ENCODE measurements at places on chromosomes 1 and 21. TPM values are rescaled to one million over a fixed set of nuclear protein-coding genes. Genes with fewer than 3 reads are reported as not detected.

RPTN gene
- not detected for total RNA-seq

GRCh38 chr1:229432905-229433304 is 989 bp downstream of the ACTA1 start:
- DNase-seq, result no peak

DNA sequence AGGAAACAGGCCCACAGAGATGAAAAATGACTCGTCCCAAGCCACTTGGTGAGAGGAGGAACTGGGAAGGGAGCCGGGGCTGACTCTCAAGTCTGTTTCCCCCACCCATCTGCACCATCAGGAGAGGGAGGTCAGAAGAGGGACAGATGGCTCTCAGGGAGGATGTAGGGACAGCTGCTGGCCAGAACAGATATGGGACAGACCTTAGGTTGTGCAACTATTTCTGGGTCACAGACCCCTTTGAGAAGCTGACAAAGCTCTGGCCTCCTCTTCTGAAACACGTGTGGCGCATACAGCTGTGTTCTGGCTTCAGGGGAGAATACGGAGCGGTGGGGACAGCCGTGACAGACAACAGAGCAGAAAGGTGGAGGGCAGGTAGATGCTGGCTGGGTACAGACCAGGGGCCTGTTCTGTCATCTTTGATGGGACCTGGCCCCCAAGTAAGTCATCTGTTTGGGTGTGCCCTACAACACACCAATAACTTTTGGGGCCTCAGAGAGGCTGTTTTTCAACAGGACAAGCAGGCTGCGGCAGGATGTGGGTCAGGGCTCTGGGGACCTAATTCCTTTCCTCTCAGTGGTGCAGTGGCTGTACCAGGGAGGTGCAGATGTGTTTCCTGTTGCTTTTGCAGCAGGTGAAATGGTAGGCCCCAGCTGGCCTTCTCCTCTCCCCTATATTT is 7.3 kb downstream of the SH3BGRL3 start:
- peak; percentile 91 for DNase-seq

DNA sequence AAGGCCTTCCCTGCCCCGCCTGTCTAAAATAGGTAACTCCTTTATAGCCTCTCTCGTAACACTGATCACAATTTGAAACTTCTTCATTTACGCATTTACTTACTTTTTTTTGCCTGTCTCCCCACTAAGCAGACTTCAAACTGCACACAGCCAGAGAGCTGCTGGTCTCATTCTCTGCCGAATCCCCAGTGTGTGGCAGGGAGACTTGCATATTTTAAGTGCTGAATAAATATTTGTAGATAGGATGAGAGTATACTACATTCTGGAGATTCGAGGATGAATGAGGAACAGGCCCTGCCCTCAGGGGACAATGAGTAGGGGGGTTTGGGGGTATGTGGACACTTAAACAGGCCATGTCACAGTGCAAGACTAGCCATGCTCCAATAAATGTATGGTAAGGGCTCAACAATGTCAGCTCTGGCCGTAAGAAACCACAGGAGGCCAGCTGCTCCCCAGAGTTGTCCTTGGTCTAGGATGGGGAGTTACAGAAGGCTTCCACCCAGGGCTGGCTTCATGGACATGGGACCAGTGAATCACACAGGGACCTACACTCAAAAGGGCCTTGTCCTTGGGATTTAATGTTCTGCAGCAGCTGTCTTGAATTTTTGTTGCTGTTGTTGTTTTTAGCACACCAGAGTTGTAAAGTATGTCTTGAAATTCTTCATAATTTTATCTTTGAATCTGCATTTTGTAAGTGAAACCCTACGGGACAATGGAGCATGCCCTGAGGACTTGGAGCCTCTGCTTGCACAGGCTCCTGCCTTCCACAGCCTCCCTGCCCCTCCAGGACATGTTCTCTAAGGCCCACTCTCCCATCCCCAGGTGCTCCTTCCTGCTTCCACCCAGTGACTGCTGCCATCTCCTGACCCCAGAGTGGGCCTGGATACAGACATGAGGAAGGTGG is 8.5 kb downstream of the DIO1 start:
- no peak for DNase-seq

DNA sequence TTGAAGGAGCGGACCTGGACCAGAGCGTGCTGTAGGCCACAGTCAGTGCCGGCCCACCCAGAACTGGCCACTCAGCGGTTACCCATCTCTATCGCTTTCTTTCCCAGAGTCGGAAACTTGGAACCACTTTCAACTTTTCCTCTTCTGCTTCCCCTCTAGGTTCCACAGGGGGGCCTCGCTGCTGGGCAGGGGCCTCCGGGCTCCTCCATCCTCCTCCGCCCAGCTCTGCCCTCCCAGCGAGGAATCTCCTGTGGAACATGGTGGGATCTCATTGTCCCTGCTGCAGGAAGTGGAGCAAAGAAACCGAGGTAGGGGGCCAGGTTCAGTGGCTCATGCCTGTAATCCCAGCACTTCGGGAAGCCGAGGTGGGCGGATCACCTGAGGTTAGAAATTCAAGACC is 139.2 kb downstream of the ETS2 start:
- no peak for DNase-seq

DNA sequence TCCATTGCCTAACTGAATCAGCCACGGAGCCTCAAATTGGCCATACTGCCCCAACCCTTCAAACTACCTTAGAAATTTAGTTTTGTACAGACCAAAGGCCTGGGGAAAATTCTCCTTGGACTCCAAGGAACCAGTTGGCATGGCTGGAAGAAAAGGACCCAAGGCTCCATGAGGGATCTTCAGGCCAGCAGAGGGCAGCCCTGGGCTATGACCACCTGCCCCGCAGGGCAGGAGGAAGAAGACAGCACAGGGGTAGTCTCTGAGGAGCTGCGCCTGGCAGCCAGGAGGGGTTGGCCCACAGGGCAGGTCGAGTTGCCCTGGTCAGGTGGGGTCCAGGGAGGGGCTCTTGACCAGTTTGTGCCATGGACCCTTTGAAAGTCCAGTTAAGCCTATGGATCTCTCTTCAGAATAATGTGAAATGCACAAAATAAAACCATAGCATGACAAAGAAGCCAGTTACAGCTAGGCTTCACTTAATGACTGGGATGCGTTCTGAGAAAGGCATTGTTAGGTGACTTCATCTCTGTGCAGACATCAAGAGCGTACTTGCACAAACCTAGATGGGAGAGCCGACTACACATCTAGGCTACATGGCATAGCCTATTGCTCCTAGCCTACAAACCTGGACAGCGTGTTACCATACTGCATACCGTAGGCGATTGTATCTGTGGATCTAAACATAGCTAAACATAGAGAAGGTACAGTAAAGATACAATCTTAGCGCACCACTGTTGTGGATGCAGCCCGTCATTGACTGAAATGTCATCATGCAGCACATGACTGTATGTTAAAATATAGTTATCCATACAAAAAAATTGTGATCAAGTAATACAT is 26.1 kb downstream of the CACNA1S start:
- peak; percentile 24 for DNase-seq

DNA sequence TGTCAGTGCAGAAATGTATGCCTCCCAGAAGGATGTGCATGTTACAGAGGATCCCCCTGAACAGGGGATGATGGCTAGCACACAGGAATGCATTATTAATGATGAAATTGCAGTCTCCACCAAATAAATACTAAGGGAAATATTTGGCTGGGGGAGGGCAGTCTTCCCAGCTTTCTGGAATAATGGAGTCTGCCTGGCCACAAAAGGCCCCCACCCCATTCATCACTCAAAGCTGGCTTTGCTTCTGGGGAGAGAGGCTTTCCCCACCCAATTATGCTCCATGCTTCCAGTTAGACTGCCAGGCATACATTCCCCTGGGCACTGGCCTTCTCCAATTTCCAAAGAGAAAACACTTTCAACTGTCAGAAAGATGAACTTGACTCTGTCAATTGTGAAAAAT is 302.7 kb downstream of the SIPA1L2 start:
- no peak for DNase-seq

DNA sequence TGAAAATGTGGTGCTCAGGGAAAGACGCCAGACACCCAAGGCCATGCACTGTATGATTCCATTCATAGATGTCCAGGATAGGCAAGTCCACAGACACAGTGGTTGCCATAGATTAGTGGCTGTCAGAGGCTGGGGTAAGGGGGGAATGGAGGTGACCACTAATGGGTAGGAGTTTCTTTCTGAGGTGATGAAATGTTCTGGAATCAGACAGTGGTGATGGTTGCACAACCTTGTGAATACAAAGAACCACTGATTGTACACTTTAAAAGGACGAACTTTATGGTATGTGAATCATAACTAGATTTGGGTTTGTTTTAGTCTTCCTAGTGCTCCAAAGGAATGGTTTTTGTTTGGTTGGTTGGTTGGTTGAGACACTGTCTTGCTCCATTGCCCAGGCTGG is 51.7 kb downstream of the PRAMEF20 start:
- no peak for DNase-seq

GRCh38 chr21:44575307-44576024 is 1.9 kb downstream of the KRTAP10-4 start:
- no peak for DNase-seq

EFNA1 gene
- not detected for total RNA-seq

SYCP1 gene
- total RNA-seq, result not detected

Data from activated CD4-positive, alpha-beta T cell treated with anti-CD3 and anti-CD28 coated beads, Interleukin-2, amount 10 ng/mL, durations not matched to agents 7 days and 5 days (primary cell).